ENCODE measurements at places on chromosomes 7 and 10.

DNA sequence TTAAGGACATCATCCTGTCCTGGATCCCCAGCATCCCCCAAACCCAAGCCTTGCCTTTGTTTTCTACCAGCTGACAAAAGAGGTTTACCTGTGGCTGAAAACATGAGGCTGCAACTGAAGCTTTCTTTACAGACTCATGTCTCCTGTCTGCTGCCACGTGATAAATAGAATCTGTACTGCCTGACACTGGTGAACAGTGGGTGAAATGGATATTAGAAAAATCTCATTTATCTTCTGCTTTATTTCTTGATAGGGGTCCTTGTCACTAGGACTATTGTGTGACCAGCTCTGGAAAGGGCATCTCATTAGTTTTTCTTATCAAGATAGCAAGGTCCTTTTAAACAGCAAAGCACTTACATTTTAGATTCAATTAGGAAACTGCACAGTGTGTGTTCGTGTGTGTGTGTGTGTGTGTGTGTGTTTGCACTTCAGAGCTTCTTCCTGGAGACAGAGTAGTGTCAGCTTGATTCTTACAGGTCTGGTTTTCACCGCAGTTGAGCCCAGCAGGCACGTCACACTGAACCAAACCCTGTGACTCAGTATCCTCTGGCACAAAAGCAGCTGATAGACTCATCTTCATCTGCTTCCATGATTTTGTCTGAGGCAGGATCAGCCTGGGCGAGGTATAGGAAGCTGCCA is 373.5 kb upstream of the CELF2 start:
- no peak for DNase-seq

- peak; percentile 99 for DNase-seq
These were observed 1.6 kb downstream of the COMTD1 start for GRCh38 chr10:75234017-75234682.

GRCh38 chr7:72446131-72446530 is 34.0 kb upstream of the CALN1 start:
- no peak for DNase-seq

DNA sequence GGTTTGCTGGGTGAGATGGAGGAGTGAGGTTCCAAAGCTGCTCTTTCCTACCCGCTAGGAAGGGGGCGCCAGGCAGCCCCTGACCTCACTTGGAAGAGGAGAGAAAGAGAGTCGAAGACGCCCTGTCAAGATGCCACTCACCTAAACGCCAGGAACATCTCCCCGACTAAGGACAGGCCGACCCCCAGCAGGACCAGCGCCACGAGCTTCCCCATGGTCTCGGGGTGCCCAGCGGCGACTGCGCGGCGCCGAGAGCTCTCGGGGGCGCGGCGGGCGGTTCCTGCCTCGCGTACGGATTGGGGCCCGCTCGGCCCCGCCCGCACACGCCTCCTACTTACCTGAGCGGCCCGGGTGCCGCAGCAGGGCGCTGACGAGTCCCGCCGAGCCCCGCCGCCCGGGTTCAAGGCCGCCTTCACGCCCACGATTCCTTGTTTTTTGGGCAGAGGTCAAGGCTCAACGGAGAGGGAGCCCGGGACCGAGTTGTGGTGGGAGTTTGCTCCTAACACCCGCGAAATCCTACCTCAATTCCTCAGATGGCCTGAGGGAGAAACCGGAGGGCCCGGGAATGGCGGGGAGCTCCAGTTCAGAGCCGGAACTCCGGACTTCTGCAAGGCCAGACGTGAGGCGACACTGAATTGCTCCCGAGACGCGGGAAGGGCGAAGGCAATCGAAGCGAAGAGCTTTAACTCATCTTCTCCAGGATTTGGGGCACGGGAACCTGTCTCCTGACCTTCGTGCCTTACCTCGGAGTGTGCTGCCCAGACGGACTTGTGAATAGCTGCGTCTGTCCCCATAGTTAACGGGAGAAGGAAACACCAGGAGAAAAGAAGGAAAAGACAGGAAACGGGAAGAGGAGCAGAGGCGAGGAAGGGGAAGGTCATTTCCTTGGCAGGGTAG is at the start of gene PON3:
TSS of gene PON3 (minus strand) at position 240 of the 897 bp plus-strand sequence. CDS start at position 215, 25 bp downstream.
- no peak for DNase-seq

DNA sequence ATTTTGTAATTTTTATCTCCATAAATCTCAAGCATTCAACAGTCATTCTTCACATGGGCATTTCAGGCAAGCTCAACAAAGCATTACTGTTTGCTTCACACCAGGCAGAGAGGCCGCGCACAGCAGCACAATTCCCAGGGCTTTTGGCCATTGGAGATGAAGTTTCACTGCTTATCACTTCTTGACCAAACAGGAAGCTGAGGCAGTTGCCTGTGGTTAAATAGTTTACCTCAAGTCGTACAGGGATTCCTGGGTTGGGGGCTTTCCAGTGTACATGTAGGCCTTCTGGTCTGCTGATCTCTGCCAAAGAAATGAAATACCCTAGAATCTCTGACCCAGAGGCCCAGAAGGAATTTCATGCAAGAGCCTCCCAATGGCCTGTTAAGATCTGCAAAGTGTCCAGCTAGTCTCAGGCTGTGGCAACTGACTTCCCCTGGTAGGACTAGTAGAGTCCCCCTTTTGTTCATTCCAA is 11.2 kb upstream of the PRDX3 start:
- no peak for DNase-seq

DNA sequence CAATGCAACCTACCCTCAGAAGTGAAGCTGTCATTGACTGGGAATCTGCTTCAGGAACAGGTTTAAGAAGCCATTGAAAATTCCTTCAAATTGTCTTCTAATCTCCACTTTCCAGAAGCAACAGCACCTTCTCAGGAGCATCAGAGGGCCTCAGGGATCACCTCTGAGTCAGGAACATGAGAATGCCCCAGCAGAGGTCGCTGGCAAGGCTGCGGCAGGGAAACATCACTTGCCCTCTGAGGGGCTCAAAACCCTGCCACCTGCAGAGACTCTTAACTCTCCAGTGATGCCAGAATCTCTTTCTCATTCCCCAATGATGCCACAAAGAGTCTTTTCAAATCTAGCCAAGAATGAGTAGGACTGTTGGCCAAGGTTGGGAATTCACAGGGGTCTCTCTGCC is 5.9 kb upstream of the MAPK8 start:
- DNase-seq = no peak

- DNase-seq = no peak
These were observed 96.4 kb downstream of the FGFR2 start for GRCh38 chr10:121501796-121502195.

DNA sequence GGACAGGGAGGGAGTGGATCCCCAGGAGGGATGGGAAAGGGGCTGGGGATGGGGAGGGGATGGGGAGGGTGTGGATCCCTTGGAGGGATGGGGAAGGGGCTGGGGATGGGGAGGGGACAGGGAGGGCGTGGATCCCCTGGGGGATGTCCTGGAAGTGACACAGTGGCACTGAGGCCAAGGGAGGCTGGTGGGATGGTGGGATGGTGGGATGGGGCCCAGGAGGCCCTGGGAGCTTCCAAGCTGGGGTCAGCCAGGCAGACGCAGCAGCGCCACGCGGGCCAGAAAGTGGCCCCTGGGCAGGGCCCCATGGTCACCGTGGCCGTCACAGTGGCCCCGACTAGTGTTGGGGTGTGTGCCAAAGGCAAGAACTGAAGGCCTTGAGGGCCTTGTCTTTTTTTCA is 67.8 kb downstream of the INPP5A start:
- no peak for DNase-seq

- no peak for DNase-seq
These were observed 3.2 kb downstream of the MRPL43 start for GRCh38 chr10:100983868-100984671.

DNA sequence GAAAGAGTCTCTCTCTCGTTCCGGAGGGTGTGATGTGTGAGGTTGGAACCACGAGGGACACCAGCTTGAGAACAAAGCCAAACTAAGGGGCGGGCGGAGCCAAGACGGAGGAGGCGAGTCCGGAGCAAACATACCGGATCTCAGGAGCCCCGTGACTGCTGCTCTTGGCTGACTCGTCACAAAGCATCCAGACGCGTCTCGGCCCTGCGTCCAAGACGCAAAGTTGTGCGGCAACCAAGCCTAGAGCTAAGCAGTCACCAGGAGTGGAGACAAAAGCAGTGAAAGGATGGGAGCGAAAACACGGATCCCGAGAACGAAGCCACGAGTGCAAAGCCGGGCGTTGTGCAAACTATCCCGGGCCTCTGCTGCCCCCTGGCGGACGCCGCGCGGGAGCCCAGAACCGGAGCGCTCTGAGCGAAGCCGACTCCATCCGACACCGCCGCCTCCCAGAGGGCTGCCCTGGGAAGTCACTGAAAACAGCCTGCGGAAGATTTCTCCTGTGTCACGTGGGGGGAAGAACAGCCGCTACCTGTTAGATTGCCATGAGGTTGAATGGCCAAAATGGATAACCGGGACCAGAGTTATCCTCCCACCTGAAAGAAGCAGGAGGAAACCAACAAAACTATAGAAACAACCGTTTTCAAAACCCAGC is 46.4 kb upstream of the TMEM72 start:
- DNase-seq = peak; percentile 83

- DNase-seq = no peak
These were observed 82.3 kb downstream of the WDR37 start for GRCh38 chr10:1138529-1138928.

- no peak for DNase-seq
These were observed 26.8 kb downstream of the CFAP69 start for GRCh38 chr7:90271753-90272152.

GRCh38 chr10:58050575-58050974 is 217.1 kb downstream of the IPMK start:
- no peak for DNase-seq

- no peak for DNase-seq
These were observed 6.1 kb downstream of the MMRN2 start for GRCh38 chr10:86951184-86951761.

- no peak for DNase-seq
These were observed 53.8 kb downstream of the PROSER2 start for GRCh38 chr10:11876805-11877590.

DNA sequence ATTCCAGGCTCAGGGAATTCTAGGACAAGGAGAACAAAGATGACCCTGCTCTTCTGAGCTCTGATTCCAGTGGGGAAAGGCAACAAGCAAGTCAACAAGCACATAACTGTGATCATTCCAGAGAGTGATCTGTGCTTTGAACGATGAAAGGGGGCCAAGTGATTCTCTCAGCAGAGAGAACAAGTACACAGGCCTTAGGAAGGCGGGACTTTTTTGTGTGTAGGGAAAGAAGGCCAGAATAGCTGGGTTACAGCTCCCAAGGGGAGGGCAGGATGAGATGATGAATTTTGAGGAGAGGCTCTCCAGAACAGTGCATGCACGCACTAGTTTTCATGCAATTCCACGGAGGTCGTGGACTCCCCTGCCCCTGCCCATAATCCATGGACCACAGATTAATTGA is 565.2 kb downstream of the SDK1 start:
- no peak for DNase-seq

GRCh38 chr10:2214805-2215204 is 477.5 kb upstream of the ADARB2 start:
- DNase-seq = no peak

DNA sequence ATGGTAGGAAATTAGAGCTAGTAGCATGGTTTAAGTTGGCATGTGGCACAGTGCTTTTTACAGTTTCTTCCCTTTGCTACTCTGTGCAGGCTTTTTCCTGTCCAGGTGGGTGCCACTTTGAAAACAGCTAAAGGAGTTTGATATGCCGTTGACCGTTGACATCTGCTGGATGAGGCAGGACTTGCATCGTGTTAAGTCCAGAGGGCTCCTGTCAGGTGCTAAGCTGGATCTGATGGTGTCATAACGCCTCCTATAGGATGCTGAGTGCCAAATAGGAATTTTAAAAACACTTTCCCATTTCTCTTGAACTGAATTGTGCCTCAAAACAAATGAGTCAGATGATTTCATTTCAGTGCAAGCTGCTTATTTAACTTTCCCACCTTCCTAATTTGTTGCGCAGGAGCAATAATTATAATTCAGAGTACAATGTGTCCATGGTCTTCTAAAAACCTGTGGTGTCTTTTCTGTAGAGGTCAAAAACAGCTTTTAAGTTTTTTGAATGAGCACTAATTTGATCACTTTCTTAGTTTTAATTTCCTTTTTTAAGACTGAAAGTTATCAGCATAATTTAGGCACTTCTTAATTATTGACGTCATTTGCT is 178.3 kb downstream of the CDCA7L start:
- no peak for DNase-seq

- no peak for DNase-seq
These were observed 163.3 kb downstream of the CPED1 start for GRCh38 chr7:121151774-121152221.

- DNase-seq = no peak
These were observed 76.0 kb upstream of the ADO start for GRCh38 chr10:62728479-62728878.

DNA sequence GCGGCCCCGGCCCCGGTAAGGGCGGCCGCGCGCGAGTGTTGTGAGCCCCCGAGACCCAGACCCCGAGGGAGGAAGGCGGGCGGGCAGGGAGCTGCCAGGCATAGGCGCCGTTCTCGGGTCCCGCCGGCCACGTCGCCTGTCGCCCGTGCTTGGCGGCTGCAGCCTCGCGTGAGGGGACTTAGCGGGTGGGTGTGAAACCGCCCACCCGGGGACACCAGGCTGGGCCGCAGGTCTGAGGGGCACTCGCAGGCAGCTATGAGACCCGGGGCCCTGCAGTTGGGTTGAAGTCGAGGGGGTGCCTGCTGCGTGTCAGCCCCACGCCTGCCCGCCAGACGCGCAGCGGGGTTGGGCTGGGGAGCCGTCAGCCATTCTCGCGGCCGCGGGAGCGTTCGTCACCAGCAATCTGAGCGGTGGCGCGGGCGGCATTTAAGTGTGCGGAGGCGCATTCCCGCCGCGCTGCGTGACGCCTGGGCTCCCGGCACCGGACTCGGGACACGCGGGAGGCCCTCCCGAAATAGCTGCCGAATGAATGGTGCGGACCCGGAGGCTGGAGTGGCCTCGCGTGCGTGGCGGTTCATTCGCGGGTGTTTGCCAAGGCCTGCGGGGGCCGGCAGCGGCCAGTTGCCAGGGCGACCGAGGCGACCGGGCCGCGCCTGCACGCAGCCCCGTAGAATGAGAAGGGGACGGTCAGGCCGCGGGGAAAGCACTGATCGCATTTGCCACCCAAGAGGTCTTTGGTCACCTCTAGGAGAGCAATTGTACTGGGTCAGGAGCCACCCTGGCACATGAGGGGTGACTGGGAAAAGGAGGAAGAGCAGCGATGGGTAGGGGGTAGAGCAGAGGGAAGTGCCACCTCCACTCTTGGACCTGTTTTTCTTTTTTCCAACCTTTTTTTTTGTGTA is 750 bp downstream of the ZNF398 start:
- peak; percentile 65 for DNase-seq

- no peak for DNase-seq
These were observed 22.3 kb downstream of the CALML5 start for GRCh38 chr10:5476918-5477525.

DNA sequence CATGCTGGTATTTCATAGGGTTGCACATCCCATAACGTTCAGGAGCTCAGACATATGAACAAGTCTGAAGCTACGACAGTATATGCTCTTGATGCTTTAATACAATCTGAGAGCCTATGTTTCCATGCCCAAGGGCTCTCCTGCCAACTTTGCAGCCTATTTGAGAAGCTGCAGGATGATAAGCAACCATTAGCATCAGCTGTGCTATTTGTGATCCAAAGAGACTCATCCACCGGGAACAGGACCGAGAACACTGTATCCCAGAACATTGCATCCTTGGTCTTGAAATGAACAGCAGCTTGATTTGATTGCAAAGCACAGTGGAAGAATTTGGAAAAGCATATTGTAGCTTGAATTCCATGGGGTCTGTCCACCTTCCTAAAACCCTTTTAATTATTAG is 156.2 kb upstream of the PTER start:
- no peak for DNase-seq

GRCh38 chr10:71635867-71636266 is 83.7 kb downstream of the C10orf105 start:
- DNase-seq = no peak

GRCh38 chr7:44891791-44892190 is 6.5 kb upstream of the PURB start:
- DNase-seq = no peak
